ENCODE measurements at places on chromosomes 7 and 10.

GRCh38 chr7:7176406-7177043 lies 5.8 kb upstream of the C1GALT1 start:
- no peak for DNase-seq

- no peak for DNase-seq
Observed at GRCh38 chr10:113518415-113518814, 34.4 kb upstream of the HABP2 start.

- DNase-seq = no peak
Observed at GRCh38 chr7:96837593-96837992, 127.9 kb upstream of the SEM1 start.

- DNase-seq = no peak
Observed at GRCh38 chr10:26222563-26222962, 6.0 kb downstream of the GAD2 start.

All from iPS DF 6.9 (cell line).